ENCODE measurements at places on chromosomes 3 and 15.
A peak's percentile ranks its signal among the peaks of the same experiment; 100 is the strongest.

DNA sequence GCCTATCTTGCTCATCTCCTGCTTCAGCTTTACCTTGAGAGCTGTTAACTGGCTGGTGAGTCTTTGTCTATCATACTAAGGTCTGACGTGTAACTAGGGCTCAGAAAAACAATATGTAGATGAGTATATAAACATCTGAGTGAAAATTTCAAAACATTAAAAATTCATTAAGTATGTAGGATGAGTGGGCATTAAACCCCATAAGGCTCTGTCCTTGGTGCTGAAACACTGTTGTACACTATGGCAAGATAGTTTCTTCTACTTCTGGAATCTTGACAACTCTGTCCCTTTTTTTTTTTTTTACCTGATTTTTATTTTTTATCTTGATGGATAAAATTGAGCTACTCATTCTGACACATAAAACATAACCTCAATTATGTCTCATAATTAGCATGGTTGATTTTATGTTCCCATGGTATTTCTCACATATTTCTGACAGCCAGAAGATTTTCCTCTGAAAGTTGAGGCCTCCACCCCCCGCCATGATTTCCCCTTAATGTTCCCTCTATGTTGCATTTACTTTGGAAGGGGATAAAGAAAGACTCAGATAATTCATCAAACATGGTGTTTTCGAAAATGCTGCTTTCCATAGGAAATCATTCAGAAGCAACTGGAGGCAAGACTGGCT, 54.3 kb downstream of the DGKG start:
- DNase-seq: no peak

GRCh38 chr3:115418583-115418982, 204.7 kb upstream of the GAP43 start:
- DNase-seq: peak; percentile 63

- no peak for DNase-seq
Measured at GRCh38 chr15:39584662-39585388, 3.9 kb downstream of the THBS1 start.

DNA sequence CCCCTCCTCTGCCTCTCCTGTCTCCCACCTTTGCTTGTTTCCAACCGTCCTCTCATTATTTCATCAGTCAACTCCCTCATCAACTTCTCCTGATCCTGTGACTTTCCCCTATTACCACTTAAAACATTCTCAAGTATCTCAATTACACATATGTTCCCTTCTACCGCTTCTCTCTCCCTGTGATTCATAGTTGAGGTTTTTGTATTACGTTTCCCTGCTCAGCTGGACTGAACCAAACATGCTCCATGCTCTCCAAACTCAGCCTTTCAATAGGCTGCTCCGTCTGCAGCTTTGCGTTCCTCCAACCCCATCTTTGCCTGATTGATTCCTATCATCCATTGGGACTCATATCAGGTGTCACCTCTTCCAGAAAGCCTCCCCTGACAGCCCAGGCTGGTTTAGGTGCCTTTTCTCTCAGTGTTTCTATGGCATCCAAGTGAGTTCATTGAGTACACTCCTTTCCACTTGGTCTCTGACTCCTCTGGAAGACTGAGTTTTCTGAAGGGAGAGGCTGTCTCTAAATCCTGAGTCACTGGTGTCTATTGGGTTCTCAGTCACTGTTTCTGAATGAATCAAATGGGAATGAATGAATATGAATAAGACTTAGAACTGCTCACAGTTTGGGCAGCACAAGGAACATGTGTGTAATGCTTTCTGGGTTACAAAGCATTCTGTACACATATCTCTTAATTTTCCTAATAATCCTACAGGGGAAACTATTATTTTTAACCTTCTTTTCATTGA, 56.4 kb downstream of the PLD1 start:
- DNase-seq: no peak

GRCh38 chr3:132596326-132596725, 744 bp upstream of the ACKR4 start:
- no peak for DNase-seq

GRCh38 chr3:194556086-194557056, 69.6 kb upstream of the ATP13A3 start:
- no peak for DNase-seq

DNA sequence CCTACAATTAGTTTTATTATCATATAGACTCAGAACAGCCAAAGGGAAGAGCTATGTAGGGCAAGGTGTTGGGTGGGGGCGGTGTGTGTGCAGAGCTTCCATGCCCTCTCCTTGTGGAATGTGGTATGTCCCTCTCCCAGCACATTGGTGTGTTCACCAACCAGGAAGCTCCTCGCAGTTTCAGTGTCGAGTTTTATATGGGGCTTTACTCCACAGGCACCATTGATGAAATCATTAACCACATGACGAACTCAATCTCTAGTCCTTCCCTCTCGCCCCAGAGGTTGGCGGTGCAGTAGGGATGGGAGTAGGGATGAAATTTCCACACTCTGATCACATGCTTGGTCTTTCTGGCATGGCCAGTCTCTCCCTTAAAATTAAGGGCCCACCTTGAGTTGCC, 13.6 kb upstream of the SRP14 start:
- DNase-seq: no peak

GRCh38 chr3:13018043-13018451, 55.2 kb downstream of the IQSEC1 start:
- no peak for DNase-seq

GRCh38 chr3:50525987-50526386, 22.6 kb upstream of the CACNA2D2 start:
- DNase-seq: no peak

DNA sequence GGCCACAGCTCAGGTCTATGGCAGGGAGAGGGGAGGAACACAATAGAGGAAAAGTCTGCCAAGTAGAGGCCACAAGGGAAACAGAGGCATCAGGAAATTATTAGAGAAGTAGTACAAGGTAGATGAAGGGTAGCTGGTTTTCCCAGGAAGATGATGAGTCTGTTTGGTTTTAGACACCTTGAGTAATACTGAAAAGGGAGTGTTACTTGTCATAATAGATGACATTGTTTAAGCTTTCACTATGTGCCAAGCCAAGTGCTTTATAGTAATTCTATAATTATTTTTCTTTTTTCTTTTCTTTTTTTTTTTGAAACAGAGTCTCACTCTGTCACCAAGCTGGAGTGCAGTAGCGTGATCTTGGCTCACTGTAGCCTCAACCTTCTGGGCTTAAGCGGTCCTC, 13.7 kb downstream of the PXK start:
- DNase-seq: no peak

DNA sequence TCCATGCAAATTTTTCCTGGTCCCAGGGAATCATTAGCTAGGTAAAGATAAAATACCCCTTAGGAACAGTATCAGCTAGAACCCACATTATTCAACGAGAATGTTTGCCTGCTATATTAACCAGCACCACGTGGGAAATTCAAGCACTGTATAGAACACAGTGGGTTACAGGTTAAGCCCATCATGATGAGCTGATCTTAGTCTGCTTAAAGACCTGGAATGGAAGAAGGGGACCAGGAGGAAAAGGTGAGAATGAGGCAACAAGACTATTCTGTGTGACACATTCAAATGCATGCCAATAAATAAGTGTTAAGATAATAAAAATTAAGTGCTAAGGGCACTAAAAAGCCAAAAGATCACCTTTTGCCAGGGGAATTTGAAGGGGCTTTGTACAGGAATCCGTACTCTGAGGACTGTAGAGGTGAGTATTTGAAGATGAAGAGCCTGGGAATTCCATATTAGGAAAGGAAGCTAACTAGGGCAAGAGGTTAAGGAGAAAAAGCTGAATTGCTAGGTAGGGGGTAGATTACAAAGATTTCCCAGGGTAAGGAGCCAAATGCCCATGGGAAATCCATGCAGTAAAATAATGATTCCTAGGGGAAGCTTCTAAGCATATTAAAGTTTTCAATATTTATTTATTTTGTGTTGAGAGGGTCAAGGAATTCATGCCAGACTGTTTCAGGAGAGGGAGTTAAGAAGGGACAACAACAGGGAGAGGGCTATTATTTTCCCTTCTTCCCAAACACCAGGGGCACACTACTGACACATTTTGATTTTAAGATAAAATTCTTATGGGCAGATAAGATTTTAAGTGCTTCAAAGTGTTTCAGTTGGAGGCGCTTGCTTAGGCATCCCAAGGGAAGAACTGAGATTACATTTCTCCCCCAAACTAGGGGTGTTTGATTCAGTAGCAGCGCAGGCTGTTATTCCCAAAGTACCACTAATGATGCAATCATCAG, 2.3 kb upstream of the MED12L start:
- no peak for DNase-seq

DNA sequence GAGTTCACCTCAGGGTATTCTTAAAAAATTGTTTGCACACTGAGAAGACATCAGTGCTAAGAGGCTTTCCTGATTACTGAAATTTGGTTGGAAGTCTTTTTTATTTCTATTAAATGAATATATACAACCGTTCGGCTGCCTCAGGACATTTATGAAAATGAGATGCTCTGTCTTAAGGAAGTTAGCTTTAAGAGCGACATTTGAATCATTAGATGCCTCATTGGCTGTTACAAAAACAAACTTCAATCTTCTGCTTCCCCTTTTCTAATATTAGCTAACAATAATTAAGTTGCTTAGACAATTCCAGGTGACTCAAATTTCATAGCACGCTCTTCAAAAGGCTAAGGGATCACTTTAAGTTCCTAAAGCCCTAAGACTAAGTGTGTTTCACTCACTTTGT, 673.7 kb downstream of the FHIT start:
- DNase-seq: no peak

All from NCI-H748 treated with DMSO at 0.1 percent for 48 hours (cell line).